ENCODE measurements at places on chromosomes 1 and 21.

- H3K36me3 ChIP-seq, result peaks cover 8% of the 10 kb centered on the region
- no peaks in the 10 kb centered on the region for H3K4me1 ChIP-seq
- no peaks in the 10 kb centered on the region for H3K27me3 ChIP-seq
- peak; percentile 50 for DNase-seq
- H3K27ac ChIP-seq, result peak overlapping the region; percentile 94
Measured at GRCh38 chr1:23019863-23020625, 776 bp downstream of the KDM1A start.

- no peak for DNase-seq
- no peaks in the 10 kb centered on the region for H3K36me3 ChIP-seq
- H3K4me3 ChIP-seq, result no peak overlapping the region
- H3K27ac ChIP-seq, result no peak overlapping the region
- H3K4me1 ChIP-seq, result peaks cover 13% of the 10 kb centered on the region
Measured at GRCh38 chr21:44010429-44010828, 1.7 kb upstream of the TRAPPC10 start.

DNA sequence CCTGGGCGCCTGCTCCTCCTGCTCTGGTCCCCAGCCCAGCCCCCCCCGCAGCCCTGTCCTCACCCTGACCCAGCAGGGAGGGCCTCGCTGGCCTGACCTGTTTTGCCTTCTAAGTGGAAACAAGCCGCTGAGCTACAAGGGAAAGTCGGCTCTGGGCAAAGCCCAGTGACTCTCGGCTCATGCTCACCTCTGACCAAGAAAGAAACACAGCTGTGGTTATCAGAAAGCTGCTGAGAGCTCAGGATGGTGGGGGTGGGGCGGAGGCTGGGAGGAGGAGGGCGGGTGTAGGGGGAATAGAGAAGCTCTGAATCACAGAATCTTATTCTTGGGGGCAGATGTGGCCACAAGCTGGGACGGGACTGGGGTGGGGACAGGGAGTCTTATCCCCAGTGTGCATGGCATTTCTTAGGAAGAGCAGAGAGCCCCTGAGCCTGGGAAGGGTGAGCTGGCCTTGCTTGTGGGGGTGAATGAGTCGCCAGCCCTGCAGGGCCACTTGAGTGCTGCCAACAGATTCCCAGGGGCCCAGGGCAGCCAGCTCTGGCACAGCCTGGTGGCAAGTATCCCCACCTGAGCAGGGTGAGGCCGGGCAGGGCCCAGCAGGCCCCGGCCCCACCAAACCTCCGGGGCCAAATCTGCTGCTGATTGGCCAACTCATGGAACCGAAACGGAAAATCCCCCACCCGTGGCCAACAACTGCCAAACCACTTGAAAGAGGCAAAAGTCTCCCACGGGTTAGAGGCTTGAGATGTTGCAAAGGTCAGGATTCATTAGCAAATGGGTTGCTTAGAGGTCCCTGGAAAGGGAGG, 120.6 kb downstream of the SPSB1 start:
- DNase-seq, result no peak
- no peaks in the 10 kb centered on the region for H3K27me3 ChIP-seq
- H3K36me3 ChIP-seq, result no peaks in the 10 kb centered on the region
- H3K27ac ChIP-seq, result no peak overlapping the region
- no peak overlapping the region for H3K4me3 ChIP-seq
- H3K4me1 ChIP-seq, result no peaks in the 10 kb centered on the region

- no peaks in the 10 kb centered on the region for H3K4me1 ChIP-seq
- H3K27ac ChIP-seq, result no peak overlapping the region
- H3K4me3 ChIP-seq, result no peak overlapping the region
- DNase-seq, result no peak
Measured at GRCh38 chr1:159430985-159431384, 1.0 kb upstream of the OR10J4 start.

DNA sequence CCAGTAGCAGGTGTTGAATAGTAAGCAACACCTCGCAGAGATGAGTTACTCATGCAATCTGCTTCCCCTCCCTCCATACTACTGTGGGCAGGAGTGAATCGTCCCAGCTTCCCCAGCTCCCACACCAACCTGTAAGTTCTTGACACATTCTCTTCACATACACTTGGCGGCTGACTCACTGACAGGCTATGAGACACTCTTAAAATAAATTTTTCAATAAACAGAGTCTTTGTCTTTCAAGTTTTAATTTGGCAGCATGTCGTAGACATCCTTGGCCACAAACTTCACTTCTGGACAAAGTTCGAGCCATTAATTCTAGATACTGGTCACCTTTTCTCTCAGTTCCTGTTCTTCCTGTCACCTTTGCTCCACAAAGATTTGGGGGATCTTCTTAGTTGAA, 290.7 kb downstream of the TM2D1 start:
- H3K4me1 ChIP-seq, result peaks cover 4% of the 10 kb centered on the region
- no peak for DNase-seq
- no peak overlapping the region for H3K4me3 ChIP-seq
- H3K27me3 ChIP-seq, result no peaks in the 10 kb centered on the region

All from A673 (cell line).